ENCODE measurements at places on chromosomes 16 and 17.

GRCh38 chr16:4010225-4011158, 105.8 kb downstream of the ADCY9 start:
- DNase-seq = no peak

DNA sequence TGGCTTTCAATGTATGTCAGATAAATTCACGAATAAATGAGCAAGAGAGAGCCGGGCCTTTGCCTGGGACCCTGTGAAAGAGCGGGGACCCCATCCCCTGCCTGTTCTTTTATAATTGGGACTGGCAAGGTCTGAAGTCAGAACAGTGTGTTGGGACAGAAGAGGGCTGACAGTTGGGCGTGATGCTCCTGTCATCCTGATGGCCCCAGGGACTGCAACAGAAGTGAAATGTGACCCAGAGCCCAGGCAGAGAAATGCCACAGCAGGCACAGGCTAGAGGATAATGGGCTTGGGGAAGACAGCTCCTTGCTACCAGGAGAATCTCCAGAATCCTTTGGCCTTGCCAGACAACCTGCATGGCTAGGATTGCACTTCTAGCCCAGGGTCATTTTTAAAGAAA, 37.9 kb downstream of the GSG1L start:
- no peak for DNase-seq

- DNase-seq = no peak
Measured at GRCh38 chr16:78918805-78919305, 681.7 kb downstream of the MAF start.

DNA sequence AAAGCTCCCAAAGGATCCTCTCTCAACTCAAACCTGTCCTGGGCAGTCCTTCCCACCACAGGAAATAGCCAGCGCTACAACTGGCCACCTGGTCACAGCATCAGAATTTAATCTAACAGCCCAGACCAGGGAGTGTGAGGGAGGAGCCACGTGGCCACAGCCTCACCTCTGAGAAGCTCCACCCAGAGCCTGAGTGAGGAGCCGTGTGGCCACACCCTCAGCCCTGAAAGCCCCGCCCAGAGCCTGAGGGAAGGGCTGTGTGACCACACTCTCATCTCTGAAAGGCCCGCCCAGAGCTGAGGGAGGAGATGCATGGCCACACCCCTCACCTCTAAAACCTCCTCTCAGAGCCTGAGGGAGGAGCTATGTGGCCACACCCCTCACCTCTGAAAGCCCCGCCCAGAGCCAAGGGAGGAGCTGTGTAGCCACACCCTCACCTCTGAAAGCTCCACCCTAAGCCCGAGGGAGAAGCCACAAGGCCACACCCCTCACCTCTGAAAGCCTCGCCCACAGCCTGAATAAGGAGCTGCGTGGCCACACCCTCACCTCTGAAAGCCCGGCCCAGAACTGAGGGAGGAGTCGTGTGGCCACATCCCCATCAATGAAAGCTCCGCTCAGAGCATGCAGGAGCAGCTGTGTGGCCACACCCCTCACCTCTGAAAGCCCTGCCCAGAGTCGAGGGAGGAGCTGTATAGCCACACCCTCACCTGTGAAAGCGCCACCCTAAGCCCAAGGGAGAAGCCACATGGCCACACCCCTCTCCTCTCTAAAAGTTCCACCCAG, 28.6 kb downstream of the SLC38A8 start:
- DNase-seq = peak; percentile 47

DNA sequence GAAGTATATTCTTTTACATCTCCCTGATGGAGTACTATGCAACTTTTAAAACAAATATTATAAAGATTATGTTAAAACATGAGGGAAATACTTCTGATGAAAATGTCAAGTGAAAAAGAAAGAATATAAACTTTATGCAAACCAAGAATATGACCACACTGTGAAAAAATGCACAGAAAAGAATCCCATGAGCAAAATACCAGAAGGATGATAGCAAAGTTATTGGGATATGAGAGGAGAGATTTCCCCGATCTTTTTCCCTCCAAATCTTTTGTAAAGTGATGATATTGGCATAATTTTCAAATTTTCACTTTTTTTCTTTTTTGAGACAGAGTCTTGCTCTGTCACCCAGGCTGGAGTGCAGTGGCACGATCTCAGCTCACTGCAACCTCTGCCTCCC, 36.6 kb upstream of the SMURF2 start:
- DNase-seq = no peak

GRCh38 chr17:27542841-27543463, 86.7 kb downstream of the KSR1 start:
- no peak for DNase-seq

- no peak for DNase-seq
Measured at GRCh38 chr17:12940699-12941098, 77.1 kb downstream of the ELAC2 start.

- DNase-seq = no peak
Measured at GRCh38 chr17:19384723-19385391, 2.1 kb downstream of the MFAP4 start.

- DNase-seq = no peak
Measured at GRCh38 chr17:66551839-66552238, 249.4 kb downstream of the PRKCA start.

- DNase-seq = no peak
Measured at GRCh38 chr16:67342616-67343015, 16.0 kb downstream of the LRRC36 start.

GRCh38 chr17:56593086-56593645, 333 bp upstream of the NOG start:
- no peak for DNase-seq

- no peak for DNase-seq
Measured at GRCh38 chr16:3609895-3610697, 1.3 kb downstream of the SLX4 start.

DNA sequence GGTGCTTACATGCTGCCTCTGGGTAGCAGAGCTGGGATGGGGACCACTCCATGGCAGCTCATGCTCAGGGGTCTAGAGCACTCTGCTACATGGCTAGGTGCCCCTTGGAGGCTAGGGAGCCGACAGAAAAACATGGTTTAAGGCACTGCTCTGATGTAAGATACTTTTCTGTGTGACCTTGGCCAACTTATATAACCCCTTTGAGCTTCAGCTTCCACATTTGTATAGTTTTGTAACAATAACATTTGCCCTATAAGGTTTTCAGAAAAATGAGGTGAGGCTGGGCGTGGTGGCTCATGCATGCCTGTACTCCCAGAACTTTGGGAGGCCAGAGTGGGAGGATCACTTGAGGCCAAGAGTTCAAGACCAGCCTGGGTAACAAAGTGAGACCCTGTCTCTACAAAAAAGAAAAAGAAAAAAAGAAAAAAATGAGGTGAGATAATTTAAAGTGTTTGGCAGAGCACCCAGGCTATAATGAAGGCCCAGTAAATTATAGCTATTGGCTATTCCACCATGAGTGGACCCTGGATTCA, 3.2 kb downstream of the CES4A start:
- no peak for DNase-seq

DNA sequence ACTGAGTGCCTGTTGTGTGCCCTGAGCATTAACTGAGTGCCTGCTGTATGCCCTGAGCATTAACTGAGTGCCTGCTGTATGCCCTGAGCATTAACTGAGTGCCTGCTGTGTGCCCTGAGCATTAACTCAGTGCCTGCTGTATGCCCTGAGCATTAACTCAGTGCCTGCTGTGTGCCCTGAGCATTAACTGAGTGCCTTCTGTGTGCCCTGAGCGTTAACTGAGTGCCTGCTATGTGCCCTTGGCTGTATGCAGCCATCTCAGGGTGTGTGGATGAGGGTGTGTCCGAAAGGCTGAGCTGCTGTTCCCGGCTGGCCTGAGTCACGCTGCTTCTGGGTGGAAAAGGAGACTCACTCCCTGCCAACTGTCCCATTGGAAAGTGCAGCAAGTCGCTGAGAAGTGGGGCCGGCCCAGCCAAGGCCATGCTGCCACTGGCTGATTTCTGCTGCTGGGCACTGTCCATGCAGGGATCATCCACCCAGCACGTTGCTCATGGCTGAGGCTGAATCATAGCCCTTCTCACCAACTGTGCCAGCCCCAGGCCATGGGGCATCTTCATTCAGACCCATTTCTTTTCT, 113.8 kb downstream of the OR1D5 start:
- no peak for DNase-seq

DNA sequence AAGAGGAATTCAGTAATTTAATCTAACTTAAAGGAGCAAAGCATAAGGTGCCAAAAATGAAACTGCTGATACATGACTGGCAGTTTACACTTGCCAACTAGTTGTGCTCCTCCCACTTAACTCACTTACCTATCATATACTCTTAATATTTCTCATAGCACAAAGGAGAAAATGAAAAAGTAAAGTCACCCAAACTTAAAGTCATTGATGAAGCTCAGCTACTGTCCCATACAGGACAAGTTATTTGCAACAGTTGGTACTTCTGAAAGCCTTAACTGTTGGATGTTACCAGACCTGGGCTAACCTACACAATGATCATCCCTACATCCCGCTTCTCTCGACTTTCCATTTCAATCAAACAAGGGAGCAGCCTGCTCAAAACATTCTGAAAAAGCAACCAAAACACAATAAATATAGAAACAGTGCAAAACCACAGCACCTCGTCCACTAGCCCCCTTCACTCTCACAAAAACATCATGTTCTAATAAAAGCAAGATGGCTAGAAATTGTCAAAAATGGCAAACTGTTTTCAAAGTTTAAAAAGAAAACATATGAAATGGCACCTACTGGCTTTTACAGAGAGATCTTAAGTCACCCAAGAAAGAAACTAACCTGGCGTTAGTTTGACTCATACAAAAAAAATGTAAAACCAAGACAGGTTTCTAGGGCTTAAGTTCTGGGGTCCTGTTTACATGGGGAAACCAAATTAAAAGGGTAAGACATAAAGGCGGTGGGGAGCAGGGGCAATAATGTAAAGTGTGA, 868 bp downstream of the MED13 start:
- no peak for DNase-seq

GRCh38 chr17:8044819-8045810, 6.3 kb downstream of the ALOX15B start:
- no peak for DNase-seq

DNA sequence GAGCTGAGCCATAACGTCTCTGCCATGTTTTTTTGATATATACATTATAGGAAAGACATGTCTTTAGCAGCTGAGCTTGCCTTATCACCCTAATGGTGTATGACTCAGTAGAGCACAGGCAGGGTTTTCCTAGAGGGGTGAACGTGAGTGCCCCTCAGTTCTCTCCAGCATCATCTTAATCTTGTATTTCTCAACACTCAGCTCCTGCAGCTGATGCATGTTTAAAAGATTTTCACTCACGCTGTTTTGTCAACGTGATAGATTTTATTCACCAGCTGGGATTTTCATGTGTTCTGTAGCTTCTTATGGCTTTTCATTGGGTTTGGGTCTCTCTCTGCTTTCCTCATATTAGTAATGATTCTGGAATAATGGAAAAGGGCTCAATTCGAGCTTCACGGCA, 186.0 kb upstream of the PMFBP1 start:
- DNase-seq = no peak

DNA sequence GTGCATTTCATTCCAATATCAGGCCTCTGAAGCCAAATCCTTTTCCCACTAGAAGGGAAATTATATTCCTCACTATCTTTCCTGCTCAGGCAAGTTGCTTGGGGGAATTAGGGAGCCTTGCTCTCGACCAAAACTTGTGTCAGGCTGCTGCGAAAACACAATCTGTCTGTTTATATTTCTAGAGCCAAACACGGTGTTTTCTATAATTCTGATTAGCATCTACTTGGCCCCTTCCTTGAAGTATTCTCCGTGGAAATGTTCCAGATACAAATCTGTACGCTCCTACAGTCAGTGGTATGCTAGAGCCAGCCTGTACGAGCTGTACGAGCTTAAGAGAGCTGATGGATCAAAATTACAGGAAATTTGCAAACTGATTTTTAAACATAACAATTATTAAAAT, 299.3 kb upstream of the SALL1 start:
- no peak for DNase-seq

GRCh38 chr17:73358668-73359067, 46.9 kb upstream of the CDC42EP4 start:
- no peak for DNase-seq

GRCh38 chr16:50441486-50442157, 72.8 kb upstream of the BRD7 start:
- DNase-seq = no peak

DNA sequence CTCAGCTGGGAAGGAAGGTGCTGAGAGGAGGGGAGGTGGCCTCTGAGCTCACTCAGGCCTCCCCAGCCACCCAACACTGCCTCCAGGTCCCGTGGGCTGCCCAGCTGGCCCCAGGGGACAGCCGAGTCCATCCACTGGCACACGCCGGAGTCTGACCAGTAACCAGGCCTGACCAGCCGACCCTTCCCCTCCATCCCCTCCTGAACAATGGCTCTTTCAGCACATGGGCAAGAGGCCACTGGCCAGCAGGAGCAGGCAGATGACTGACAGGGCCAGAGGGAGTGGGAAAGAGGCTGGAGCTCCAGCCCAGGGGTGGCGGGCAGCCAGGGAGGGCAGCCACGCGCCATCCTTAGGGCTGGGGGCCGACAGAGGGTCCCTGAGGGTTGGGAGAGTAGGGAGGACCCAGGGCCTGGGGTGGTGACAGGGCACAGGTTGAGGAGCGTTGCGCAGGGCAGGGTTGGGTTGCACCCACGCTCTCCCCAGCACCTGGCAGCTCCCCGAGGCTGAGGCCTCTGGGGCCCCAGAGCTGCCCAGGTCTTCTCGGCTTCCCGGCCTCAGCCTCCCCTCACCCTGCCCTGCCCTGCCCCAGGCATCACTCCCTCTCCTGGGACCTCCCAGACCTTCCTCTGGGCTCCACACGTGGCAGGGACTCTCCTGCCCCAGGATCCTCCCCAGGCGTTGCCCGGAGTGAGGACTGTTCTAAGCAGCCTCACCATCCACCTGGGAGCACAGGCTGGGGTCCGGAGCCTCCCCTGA, 20.2 kb upstream of the SLC38A10 start:
- DNase-seq = no peak

DNA sequence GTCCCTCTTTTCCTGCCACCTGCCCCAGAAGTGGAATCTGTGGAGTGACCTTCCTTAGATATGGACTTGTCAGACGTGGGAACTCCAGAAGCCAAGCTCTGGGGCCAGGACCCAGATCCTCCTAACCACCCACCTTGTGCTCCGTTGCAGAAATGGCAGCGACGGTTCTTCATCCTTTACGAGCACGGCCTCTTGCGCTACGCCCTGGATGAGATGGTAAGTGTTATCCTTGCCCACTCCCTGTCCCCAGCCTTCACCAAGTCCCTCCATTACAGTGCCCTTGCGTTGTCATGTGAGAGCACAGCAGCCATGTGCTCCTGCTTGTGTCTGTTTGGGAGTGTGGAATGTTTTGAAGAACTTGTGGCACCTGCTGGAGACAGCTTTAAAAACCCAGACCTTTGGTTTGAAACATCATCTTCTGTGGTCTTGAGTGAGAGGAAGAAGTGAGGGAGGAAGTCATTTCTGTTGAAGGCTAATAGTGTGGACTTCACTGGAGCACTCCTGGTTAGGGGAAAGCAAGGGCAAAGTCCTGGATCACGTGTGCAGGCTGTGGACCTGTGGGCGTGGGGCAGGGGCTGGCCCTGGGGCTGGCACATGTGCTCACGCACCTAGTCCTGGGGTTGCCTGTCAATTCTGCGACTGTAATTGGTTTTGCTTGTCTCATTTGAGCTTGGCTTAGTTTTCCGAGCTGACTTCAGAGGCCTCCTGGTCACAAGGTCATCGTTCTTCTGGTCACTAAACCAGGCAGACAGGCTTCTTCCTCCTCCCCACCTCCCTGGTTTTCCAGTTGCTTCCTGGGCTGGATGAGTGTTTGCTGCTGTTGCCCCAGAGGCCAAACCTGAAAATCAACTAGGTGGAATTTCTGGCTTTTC, 35.8 kb downstream of the MPRIP start:
- no peak for DNase-seq

GRCh38 chr16:11650641-11651591, 17.3 kb upstream of the SNN start:
- no peak for DNase-seq
